Ascending aorta (tissue), 2 donors: ENCODE measurements at places on chromosomes 3 and 15. TPM values are rescaled to one million over a fixed set of nuclear protein-coding genes. Genes with fewer than 3 reads are reported as not detected.
A peak's percentile ranks its signal among the peaks of the same experiment; 100 is the strongest.

DNAH12 gene
- total RNA-seq = not detected

TNIK gene
- 0.75 TPM for total RNA-seq

TBCCD1 gene
- 6.4 TPM for total RNA-seq

DNA sequence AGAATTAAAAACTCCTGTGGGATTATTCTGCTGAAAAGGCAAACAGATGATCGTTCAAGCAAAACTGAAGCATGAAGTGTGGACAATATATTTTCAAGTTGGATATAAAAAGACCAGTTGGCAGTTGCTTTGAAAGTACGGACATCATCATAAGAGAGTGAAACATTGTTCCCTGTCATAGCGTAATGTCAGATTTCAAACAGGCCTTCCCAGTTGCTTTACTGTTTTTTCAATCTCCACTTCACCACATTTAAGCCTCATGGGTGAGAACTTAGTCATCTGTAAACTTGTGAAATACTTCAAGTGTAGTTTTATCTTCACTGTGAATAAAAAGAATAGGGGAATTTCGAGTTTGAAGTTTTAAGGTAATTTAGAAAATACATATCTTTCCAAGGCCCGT lies 435.1 kb upstream of the CNTN3 start:
- no peaks in the 10 kb centered on the region for H3K27me3 ChIP-seq
- H3K4me3 ChIP-seq = no peak overlapping the region
- H3K4me1 ChIP-seq = no peaks in the 10 kb centered on the region
- no peak overlapping the region for H3K27ac ChIP-seq

DNA sequence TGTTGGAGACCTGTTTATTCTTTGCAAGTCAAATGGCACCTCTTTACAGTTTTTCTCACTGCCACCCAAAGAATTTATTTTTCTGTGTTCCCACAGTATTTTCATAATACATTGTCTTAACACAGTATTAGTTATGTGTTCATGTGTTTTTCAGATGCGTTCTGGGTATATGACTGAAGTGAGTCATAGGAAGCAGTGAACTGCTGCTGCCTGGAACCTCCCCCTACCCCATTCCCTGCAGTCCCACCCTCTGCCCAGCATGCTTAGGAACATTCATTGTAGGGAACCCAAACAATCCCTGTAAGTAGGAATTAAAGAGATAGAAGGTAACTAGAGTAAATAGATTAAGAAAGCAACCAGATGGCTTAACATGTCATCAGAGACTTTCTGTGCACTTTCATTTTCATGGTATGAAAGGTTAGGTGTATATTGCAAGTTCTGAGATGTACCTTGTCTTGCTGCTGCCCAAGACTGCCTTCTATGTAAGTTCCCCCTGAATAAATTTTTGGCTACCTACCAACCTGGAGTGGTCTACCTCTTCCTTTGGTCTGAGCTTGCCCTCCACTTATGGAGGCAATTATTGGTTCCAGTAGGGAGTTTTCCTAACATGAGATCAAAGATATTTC lies 21.9 kb upstream of the SQOR start:
- H3K27ac ChIP-seq = no peak overlapping the region
- H3K36me3 ChIP-seq = no peaks in the 10 kb centered on the region
- no peak for DNase-seq
- no peaks in the 10 kb centered on the region for H3K27me3 ChIP-seq

- DNase-seq = no peak
- peak overlapping the region; percentile 1 for H3K27ac ChIP-seq
- H3K4me3 ChIP-seq = no peak overlapping the region
- no peaks in the 10 kb centered on the region for H3K36me3 ChIP-seq
- H3K4me1 ChIP-seq = peaks cover 44% of the 10 kb centered on the region
Measured at GRCh38 chr3:73609655-73610054, 15.1 kb downstream of the PDZRN3 start.

DNA sequence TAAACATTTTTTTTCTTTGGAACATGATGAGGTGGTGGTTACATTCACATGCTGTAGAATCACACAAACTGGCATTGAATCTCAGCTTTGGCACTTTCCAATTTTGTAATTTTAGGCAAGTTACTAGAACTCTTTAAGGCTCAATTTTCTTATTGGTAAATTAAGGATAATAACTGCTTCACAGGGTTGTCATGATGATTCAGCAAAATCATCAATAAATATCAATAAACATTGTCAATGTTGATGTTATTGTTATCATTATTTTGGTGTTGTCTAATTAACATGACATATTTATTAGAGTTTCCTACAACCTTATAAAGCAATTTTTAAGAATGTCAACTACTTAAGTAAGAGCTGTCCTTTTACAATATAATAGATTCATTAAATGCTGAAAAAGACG lies 1.6 kb downstream of the MDFIC2 start:
- H3K4me1 ChIP-seq = no peaks in the 10 kb centered on the region
- no peaks in the 10 kb centered on the region for H3K27me3 ChIP-seq
- no peak overlapping the region for H3K27ac ChIP-seq
- H3K4me3 ChIP-seq = no peak overlapping the region
